Smooth muscle cell of the brain vasculature (primary cell): ENCODE measurements at places on chromosomes 4 and X.

DNA sequence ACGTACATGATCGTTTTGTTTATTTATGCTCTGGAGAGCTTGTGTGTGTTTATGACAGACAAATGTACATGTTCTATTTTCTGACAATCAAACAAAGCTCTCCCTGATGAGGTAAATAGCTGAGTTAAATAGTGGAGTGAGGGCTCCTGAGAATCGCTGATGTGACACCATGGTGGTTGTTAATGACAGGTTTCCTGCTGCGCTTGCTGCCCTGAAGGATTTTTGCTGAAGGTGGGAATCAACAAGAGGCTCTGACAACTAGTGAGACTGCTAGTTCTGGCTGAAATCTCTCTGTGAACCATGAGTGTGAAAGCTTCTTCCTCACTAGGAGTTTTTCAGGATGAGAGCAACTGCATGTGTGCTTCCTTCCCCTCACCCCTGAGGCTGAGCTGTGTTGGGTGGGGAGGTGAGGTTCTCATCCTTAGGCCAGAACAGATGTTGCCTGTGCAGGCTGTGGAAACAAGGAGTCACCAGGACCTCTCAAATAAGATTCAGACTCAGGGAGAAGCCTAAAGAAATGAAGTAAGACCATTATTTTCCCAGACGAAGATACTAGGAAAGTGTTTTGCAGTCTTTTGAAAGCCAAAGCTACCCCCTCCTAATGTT, 173.4 kb upstream of the JADE1 start:
- no peak for DNase-seq

- DNase-seq: peak; percentile 21
Observed at GRCh38 chrX:105697984-105698781, 124.2 kb upstream of the NRK start.

DNA sequence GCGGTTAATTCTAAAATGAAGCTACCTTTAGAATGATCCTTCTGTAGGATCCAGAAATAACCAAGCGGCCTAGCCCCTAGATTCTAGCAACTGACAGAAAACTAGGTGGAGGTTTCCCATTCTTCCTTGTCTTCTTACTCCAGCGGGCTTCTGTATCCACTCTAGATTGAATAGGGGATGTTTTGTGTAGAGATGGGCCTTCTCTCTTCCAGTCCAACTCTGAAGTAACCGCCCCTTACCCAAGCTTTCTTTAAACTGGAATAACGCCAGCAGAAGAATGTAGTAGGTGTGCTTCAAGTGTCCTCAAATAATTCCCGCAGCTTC, 386 bp upstream of the TMEM184C start:
- DNase-seq: no peak

DNA sequence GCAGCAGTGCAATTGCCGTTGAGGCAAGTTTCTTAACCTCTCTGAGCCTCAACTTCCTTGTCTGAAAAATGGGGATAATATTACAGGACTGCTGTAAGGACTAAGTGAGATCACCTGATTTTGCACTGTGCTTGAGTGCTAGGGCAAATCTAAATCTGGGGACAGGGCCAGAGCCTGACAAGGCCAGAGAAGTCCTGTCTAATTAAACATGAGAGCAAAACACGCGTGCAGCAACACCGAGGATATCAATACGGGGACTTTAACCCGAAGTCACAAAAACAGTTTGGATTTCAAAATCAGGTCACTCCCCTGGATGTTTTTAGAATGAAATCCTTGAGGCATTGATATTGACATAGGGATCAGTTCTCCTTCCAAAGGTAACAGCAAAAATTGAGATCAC, 5.7 kb upstream of the GJB1 start:
- no peak for DNase-seq

- no peak for DNase-seq
Observed at GRCh38 chr4:2743518-2744445, 12.4 kb downstream of the TNIP2 start.

DNA sequence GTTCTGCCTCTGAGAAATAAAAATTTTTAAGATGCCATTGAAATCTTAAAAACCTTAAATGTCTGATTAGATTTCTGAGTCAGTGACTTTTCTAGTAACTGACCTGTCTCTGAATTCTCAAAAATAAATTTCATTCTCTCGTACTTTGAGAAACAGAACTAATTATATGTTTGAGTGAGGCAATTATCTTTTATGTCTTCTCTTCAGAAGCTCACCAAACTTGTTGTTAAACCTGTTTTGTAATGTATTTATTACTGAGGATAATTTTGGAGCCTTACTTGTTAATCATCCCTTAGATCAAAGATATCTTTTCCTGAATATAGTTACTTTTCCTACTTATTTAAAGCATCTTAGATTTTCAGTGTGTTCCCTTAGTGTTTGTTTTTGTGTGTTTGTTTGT, 64.5 kb upstream of the MMAA start:
- no peak for DNase-seq

GRCh38 chrX:110125446-110126162, 122.7 kb downstream of the TMEM164 start:
- no peak for DNase-seq
